Karpas-422 (cell line): ENCODE measurements at places on chromosomes 7 and 10.

GRCh38 chr7:116986611-116987565 is 33.6 kb downstream of the ST7 start:
- no peak for DNase-seq

DNA sequence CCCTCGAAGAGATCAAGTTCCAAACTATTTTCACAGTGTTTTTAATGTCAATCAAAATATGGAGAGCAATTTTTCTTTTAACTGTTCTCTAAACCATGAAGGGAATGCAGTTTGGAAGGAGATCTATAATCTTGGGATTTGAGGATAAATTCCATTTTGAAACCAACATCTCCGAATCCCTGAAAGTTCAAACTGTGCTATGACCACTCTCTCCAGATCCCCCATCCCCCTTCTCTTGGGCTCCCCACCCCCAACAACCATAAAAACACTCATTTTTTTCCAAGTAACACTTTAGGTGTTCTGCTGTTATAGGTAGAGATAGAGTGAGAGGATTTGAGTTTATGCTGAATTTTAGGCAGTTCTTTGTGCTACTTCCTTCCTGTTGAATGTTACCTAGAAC is 1.7 kb downstream of the CALD1 start:
- DNase-seq: no peak

DNA sequence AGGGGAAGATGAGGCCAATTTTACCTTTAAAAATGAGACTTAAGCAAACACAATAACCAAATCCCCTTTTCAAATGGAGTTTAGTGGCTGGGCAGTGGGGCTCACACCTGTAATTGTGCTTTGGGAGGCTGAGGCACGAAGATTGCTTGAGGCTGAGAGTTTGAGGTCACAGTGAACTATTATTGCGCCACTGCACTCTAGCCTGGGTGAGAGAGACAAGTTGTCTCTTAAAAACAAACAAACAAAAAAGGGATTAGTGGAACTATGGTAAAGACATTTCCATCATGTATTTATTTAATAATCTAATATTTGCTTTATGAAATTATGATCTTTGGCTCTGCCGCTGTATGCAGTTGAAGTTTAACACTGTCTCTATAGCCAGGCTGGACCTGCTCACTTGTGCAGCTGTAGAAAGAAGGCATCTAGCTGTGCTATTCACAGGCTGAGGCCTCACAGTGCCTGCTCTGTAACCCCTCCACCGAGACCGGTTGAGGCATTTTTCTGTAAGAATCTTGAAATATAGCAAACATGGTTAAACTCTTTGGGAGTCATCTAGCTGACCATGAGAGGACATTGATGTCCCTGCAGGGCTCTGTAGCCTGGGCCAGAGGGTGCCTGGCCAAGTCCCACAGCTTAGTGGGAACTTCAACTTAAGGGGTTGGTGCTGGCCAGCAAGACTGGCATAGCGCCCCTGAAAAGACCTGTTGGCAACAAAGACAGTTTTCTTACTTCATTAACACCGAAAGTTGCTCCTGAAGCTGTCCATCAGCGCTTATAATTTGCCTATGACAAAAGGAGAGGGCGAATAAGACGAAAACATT is 131.8 kb downstream of the BMPER start:
- DNase-seq: no peak

GRCh38 chr7:47580811-47581331 is 1.0 kb downstream of the TNS3 start:
- DNase-seq: peak; percentile 78

DNA sequence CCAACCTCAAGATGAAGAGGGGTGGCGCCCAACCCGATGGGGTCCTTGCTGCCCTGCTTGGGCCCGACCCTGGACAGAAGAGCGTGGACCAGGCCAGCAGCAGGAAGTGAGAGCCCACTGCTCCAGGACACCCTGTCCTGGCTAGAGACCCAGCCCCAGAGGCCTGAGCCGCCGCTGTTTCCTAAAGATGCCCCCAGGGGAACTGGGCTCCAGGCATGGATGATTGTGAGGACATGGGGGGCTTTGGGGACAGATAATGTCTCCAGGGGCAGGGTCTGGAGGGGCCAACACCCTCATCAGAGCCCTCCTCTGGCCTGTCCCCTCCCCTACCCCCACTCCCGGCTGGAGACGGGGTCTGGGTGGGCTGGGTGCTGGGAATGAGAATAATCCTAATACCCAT is 71.7 kb downstream of the MYL10 start:
- DNase-seq: no peak

GRCh38 chr10:13338390-13339110 is 9.5 kb downstream of the SEPHS1 start:
- DNase-seq: no peak
